ENCODE measurements at places on chromosomes 12 and 14.

- DNase-seq = no peak
These were observed 203.3 kb upstream of the NUDT4 start for GRCh38 chr12:93174473-93174872.

GRCh38 chr14:105214324-105214915 lies 33.3 kb upstream of the NUDT14 start:
- DNase-seq = no peak

DNA sequence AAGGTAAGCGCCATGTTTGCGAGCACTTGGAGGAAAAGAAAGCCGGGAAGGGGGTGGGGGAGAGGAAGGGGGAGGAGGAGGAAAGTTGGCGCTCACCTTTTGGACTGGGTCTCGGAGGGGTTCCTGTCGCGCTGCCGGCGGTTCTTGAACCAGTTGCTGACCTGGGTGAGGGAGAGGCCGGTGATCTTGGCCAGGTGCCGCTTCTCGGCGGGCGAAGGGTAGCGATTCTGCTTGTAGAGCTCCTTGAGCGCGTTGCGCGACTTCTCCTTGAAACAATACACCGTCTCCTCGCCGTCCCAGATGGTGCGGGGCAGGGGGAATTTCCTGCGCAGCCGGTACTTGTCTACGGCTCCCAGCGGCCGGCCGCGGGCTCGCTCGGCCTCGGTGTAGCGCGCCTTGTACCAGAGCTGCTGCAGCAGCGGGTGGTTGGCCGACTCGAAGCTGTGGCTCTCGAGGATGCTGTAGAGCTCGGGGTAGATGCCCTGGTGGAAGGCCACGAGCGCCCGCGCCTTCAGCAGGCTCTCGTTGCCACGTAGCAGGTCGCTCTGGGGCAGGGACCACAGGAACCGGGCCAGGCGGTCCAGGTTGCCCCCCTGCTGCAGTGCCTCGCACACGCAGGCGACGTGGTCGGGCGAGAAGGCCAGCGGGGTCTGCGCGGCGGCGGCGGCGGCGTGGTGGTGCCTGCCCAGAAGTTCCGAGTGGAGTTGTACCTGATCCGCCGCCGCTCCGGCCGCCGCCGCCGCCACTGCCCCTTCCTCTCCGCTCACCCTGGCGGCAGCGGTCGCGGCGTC lies 840 bp downstream of the SIX4 start:
- DNase-seq = peak; percentile 10

GRCh38 chr12:94922561-94922960 lies 80.9 kb downstream of the NDUFA12 start:
- DNase-seq = no peak

DNA sequence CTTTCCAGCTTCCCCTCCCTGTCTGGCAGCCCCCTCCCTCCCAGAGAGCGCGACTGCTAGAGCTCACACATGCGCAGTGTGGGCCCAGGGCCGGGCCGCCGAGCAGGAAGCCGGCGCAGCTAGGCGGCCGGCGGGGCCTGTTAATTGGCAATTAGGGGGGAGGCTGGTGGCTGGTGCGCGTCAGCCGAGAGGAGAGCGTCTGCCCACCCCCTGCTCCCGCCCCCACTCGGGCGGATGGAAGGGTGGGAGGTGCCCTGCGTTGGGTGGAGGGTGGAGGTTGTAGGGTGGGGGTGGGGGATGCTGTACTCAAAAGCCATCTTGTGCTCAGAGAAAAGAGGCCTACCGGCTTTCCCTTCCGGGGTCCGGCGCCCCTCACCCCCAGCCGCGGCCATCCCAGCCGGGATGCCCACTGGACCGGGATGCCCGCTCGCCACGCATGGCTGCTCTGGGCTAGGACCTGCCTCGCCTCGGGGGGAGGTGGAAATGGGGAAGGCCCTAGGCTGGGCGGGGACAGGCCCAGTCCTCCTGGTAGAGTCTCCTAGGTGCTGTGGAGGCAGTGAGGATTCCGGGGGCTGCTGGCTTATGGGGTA lies 9.2 kb downstream of the HOXC8 start:
- peak; percentile 55 for DNase-seq
